Mononuclear cell (primary cell): ENCODE measurements at places on chromosomes 3 and 15. TPM values are rescaled to one million over a fixed set of nuclear protein-coding genes. Genes with fewer than 3 reads are reported as not detected.

Gene CFAP92
- 0.63 TPM for total RNA-seq

Gene AMOTL2
- 0.10 TPM for total RNA-seq

Gene NR2E3
- total RNA-seq: not detected

Gene C3orf49
- not detected for total RNA-seq

Gene DLG1
- total RNA-seq: 48.0 TPM

Gene CACNA1D
- total RNA-seq: 0.84 TPM

Gene CIDEC
- total RNA-seq: not detected

Gene GOLGA6B
- not detected for total RNA-seq

Gene CHRNA5
- 0.52 TPM for total RNA-seq

Gene SKOR1
- total RNA-seq: 1.9 TPM

Gene TNFSF10
- total RNA-seq: 20.6 TPM

Gene MAP6D1
- 3.8 TPM for total RNA-seq

Gene BDH1
- 8.9 TPM for total RNA-seq

Gene PP2D1
- total RNA-seq: not detected

Gene PRTG
- total RNA-seq: under 0.01 TPM

Gene DRD3
- total RNA-seq: not detected

Gene CHL1
- 1.8 TPM for total RNA-seq

Gene PDIA3
- 119 TPM for total RNA-seq

Gene CCR8
- 2.2 TPM for total RNA-seq

Gene ASB14
- 0.10 TPM for total RNA-seq

Gene PGBD4
- 4.5 TPM for total RNA-seq

Gene PLSCR2
- total RNA-seq: not detected

Gene GLT8D1
- total RNA-seq: 7.6 TPM

Gene NR1I2
- not detected for total RNA-seq

Gene SAMD7
- not detected for total RNA-seq

Gene SEMA6D
- under 0.01 TPM for total RNA-seq

Gene ACTC1
- not detected for total RNA-seq

Gene MAGI1
- total RNA-seq: not detected

Gene ACAN
- total RNA-seq: under 0.01 TPM

Gene QTRT2
- total RNA-seq: 50.8 TPM

Gene TRANK1
- total RNA-seq: 42.4 TPM

Gene FAM107A
- total RNA-seq: not detected

Gene CPLX3
- not detected for total RNA-seq

Gene IL17RB
- 0.10 TPM for total RNA-seq

Gene GPR27
- 5.1 TPM for total RNA-seq

Gene FEZF2
- total RNA-seq: not detected

Gene CYP8B1
- total RNA-seq: under 0.01 TPM

Gene PTH1R
- not detected for total RNA-seq

Gene TMEM266
- total RNA-seq: not detected

Gene KBTBD12
- not detected for total RNA-seq

Gene PSTPIP1
- total RNA-seq: 55.7 TPM

Gene TMCO5A
- 0.10 TPM for total RNA-seq

Gene MGLL
- total RNA-seq: 10.7 TPM

Gene WNT5A
- 0.42 TPM for total RNA-seq

Gene EXD1
- total RNA-seq: not detected

Gene PROS1
- 6.8 TPM for total RNA-seq

Gene EIF4E3
- 21.1 TPM for total RNA-seq

Gene CCDC50
- total RNA-seq: 31.0 TPM

Gene ROBO2
- under 0.01 TPM for total RNA-seq

Gene NLGN1
- total RNA-seq: 0.10 TPM

Gene CCR3
- 0.52 TPM for total RNA-seq

Gene SUCNR1
- 0.94 TPM for total RNA-seq

Gene NEK10
- total RNA-seq: 0.63 TPM

Gene PAQR9
- total RNA-seq: not detected

Gene C2CD4A
- total RNA-seq: 0.21 TPM

Gene LRRC49
- 0.21 TPM for total RNA-seq

Gene GOLGA8H
- 0.21 TPM for total RNA-seq
